ENCODE measurements at places on chromosomes 6 and 20.

- no peak for DNase-seq
Measured at GRCh38 chr6:79468116-79468515, 69.1 kb downstream of the LCA5 start.

DNA sequence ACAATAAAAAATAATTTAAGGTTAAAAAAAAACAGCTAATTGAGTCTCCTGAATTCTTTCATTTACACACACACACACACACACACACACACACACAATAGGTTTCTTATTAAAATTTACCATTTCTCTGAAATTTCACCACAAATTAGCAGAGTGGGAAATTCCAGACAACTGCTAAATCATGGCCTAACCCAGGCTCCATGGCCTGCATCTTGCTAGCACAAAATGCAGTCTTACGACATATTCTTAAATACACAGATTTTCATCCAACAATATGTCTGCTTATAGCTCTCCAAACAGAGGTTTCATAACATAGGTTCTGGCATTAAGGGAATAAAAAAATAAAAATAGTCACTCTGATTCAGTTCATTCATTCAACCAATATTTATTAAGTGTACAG is 46.9 kb downstream of the SOD2 start:
- DNase-seq = no peak

- no peak for DNase-seq
Measured at GRCh38 chr20:35267092-35267491, 10.8 kb downstream of the MMP24OS start.

DNA sequence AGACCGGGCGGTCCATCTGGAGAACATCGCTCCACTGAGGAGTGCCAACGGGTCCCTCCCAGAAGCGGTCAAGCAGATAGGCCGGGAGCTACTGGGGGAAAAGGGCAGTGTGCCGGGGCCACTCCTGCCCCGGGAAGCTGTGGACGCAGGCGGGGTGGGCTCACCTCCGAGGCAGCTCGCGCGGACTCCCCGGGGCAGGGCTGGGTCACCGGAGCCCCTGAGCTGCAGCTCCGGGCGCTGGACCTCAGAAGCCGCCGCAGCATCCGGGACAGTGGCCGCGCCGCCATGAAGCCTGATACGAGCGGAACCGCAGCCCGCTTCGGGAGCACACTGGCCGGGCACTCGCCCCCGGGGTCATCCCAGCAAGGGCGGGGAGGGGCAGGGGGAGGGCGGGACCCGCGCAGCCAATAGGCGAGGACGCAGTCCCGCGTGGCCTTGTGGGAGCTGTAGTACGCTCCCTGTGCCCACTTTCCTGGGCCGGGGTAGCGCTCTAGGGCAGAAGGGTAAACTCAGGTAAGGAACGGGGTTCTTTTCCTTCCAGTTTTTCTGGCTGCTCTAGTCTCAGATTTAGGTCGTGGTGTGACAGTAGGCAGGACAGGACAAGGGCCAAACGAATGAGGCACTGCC is at the start of gene MOCS1:
TSS of gene MOCS1 (minus strand) at position 332 of the 627 bp plus-strand sequence. CDS start at position 287, 45 bp downstream.
- DNase-seq = peak; percentile 69

GRCh38 chr6:169847141-169847674 is 95.8 kb downstream of the ERMARD start:
- no peak for DNase-seq

GRCh38 chr20:9036593-9036992 is 32.3 kb upstream of the PLCB4 start:
- DNase-seq = no peak

GRCh38 chr6:116406678-116407345 is 36.1 kb downstream of the DSE start:
- no peak for DNase-seq

GRCh38 chr6:36818756-36819155 is 20.5 kb downstream of the CPNE5 start:
- no peak for DNase-seq
